ENCODE measurements at places on chromosomes 1 and 21. TPM values are rescaled to one million over a fixed set of nuclear protein-coding genes. Genes with fewer than 3 reads are reported as not detected.

- no peak for DNase-seq
- H3K36me3 ChIP-seq, result no peaks in the 10 kb centered on the region
- no peak overlapping the region for H3K27ac ChIP-seq
- H3K27me3 ChIP-seq, result no peaks in the 10 kb centered on the region
- H3K4me3 ChIP-seq, result no peak overlapping the region
- no peaks in the 10 kb centered on the region for H3K4me1 ChIP-seq
These were observed 52.4 kb downstream of the KIF26B start for GRCh38 chr1:245207056-245207638.

GRCh38 chr1:61531716-61532115, 193.2 kb downstream of the TM2D1 start:
- no peak overlapping the region for H3K27ac ChIP-seq
- H3K27me3 ChIP-seq, result peaks cover 2% of the 10 kb centered on the region
- peaks cover 3% of the 10 kb centered on the region for H3K36me3 ChIP-seq
- DNase-seq, result no peak
- peaks cover 16% of the 10 kb centered on the region for H3K4me1 ChIP-seq

- H3K27me3 ChIP-seq, result peaks cover 30% of the 10 kb centered on the region
- no peak for DNase-seq
- H3K4me1 ChIP-seq, result no peaks in the 10 kb centered on the region
- no peak overlapping the region for H3K27ac ChIP-seq
- no peaks in the 10 kb centered on the region for H3K36me3 ChIP-seq
These were observed 33.5 kb upstream of the UTS2 start for GRCh38 chr1:7886405-7886745.

DNA sequence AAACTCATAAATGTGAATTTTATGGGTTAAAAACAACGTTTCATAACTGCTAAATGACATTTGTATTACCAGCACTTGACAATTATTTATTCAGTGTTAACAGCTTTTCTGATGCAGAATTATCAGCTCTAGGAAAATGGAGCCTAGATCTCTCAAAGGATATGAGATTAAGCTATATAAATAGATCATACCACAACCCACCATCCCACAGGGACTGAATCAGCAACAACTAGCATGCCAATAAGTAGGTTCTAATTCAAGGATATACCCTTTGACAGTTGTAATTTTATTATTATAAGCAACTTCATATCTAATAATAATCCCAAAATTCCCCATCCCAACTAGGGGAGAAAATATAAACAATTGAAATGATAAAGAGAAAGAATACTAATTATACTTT, 275.4 kb upstream of the RGS18 start:
- H3K4me3 ChIP-seq, result no peak overlapping the region
- no peaks in the 10 kb centered on the region for H3K36me3 ChIP-seq
- no peak for DNase-seq
- H3K4me1 ChIP-seq, result no peaks in the 10 kb centered on the region
- no peaks in the 10 kb centered on the region for H3K27me3 ChIP-seq

DNA sequence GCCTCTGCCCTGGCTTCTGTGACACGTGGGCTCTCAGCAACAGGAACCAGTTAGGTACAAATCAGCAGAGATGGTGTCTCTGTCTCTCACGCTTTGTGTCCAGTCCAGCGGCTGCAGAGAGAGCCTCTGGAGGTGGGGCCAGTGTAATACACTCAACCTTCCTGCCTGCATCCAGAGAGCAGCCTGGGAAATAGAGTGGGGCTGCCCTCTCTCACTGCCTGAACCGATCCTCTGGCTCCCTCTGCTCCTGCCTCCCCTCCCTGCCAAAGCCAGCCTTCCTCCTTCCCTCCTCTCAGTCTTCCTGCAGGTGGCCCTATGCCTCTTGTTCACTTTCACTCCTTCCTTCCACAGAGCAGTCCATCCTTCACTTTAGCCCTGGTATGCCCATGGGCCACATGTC, at the start of gene ZNF648:
TSS of gene ZNF648 (minus strand) at position 119 of the 400 bp plus-strand sequence. CDS start 3,702 bp downstream, outside the sequence.
- H3K27ac ChIP-seq, result no peak within 1 kb of the TSS
- no peak within 1 kb of the TSS for H3K4me3 ChIP-seq
- peaks cover 41% of the 10 kb centered on the region for H3K27me3 ChIP-seq
- no peak for DNase-seq
- no peaks in the 10 kb centered on the region for H3K4me1 ChIP-seq
- H3K36me3 ChIP-seq, result no peaks in the 10 kb centered on the region

DNA sequence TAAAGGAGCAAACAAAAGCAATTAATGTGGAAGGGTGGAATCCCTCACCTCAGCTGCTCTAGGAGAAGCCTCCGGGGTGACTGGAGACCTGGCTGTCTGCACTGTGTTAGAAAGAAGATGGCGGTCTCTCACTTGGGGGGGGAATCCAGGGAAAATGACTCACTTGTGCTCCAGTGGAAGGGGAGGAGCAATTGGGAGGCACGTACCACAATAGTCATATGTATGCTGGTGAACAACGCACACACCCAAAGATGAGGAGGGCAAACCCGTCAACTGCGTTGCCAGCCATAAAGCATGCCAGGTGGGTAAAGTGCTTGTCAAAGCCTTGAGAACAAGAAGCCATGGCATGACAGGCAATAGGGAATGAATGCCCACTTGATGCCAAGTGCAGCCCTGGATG, 22.1 kb downstream of the PLEKHA6 start:
- no peak overlapping the region for H3K27ac ChIP-seq
- H3K4me3 ChIP-seq, result no peak overlapping the region
- no peak for DNase-seq
- H3K4me1 ChIP-seq, result no peaks in the 10 kb centered on the region
- peaks cover 16% of the 10 kb centered on the region for H3K27me3 ChIP-seq

DNA sequence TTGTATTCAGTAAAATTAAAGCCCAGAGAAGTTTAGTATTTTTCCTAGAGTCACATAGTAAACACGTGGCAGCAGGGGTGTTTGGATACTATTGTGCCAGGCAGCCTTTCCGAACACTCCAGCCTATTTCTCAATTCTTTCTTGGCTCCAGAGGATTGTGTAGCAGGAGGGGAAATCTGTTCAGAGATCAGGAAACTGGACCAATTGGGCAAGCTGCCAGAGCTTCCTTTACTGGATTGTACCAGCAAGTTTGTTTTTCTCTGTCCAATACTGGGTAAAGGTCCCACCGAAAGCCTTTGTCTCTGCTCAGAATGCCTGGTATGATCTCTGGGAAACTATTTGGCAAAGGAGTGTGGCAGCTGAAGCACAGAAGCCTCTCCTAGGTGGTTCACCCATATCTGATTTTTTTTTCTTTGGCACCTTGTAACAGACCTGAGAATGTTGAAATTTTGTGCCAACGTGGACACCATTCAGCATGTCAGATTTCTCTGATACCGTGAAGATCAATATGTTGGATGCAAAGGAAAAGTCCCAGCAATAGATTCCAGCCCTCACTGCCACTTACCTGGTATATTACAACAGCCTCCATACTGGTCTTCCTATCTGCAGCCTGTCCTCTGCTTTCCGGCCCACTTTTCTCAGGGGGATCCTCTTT, 126.2 kb downstream of the FGGY start:
- no peak for DNase-seq
- no peak overlapping the region for H3K4me3 ChIP-seq
- no peak overlapping the region for H3K27ac ChIP-seq

The S100A7 gene
- not detected for total RNA-seq
